ENCODE measurements at places on chromosomes 12 and 14.

- DNase-seq = no peak
Measured at GRCh38 chr14:23932639-23933038, 20.9 kb upstream of the DHRS4 start.

DNA sequence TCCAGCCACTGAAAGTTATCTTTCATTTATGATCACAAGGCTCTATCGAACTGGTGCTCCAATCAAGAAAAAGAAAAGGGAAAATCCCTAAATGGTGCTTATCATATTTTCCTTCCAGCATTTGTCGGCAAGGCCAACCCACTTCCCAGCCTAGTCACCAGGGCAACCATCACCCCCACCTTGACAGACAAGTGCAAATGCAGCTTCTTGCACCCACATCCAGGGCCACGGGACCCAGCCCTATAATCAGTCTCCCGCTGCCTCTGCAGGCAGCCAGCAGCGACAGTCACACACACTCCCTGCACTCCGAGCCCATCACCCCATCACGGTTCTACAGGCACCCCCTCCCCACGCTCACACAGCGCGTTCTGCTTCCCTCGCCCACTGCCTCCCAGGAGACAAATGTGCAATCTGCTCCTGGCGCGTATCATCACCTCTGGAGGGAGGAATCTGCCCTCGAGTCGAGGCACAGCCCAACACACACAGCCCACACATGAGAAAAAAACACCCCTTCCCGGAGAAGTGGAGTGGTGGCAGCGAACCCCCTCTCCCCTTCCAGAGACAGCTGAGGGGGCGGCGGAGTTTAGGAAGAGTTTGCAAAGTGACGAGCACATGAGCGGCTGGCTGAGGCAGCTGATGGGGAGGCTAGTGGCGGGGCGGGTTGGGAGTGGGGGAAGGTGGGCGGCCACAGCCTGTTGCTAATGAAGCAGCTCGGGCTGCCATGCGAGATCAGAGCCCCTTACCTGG is 9.3 kb upstream of the PPP4R4 start:
- DNase-seq = no peak

DNA sequence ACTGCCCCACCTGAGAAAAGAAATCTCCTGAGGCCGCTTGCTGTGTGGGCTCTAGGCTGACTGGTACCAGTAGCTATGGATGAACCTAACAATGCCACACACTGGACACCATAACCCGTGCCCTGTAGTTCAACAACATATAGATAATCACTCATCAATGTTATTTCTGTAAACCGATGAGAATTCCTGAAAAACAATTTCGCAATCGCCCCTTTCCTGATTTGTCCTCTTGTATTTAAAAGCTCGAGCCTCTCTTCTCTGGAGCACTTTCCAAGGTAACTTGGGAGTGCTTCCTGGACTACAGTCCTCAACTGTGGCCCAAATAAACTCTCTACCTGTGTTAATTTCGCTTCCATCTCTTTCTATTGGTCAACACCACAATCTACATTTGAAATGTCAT is 26.1 kb upstream of the PPP2R5C start:
- DNase-seq = no peak

GRCh38 chr12:76318773-76319594 is 29.2 kb downstream of the BBS10 start:
- DNase-seq = peak; percentile 77

GRCh38 chr14:85601246-85601645 is 71.3 kb downstream of the FLRT2 start:
- DNase-seq = no peak
